ENCODE measurements at places on chromosomes 6 and 20.

DNA sequence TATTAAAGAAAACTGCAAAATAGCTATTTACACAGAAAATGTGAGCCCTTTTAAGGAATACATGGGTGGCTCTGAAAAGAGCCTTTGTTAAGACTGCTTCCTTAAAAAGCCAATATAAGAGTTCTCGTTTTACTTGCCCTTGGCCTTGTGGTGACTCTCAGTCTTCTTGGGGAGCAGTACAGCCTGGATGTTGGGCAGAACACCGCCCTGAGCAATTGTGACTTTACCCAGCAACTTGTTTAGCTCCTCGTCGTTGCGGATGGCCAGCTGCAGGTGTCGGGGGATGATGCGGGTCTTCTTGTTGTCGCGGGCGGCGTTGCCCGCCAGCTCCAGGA lies 111.5 kb downstream of the HFE start:
- peak; percentile 61 for DNase-seq

DNA sequence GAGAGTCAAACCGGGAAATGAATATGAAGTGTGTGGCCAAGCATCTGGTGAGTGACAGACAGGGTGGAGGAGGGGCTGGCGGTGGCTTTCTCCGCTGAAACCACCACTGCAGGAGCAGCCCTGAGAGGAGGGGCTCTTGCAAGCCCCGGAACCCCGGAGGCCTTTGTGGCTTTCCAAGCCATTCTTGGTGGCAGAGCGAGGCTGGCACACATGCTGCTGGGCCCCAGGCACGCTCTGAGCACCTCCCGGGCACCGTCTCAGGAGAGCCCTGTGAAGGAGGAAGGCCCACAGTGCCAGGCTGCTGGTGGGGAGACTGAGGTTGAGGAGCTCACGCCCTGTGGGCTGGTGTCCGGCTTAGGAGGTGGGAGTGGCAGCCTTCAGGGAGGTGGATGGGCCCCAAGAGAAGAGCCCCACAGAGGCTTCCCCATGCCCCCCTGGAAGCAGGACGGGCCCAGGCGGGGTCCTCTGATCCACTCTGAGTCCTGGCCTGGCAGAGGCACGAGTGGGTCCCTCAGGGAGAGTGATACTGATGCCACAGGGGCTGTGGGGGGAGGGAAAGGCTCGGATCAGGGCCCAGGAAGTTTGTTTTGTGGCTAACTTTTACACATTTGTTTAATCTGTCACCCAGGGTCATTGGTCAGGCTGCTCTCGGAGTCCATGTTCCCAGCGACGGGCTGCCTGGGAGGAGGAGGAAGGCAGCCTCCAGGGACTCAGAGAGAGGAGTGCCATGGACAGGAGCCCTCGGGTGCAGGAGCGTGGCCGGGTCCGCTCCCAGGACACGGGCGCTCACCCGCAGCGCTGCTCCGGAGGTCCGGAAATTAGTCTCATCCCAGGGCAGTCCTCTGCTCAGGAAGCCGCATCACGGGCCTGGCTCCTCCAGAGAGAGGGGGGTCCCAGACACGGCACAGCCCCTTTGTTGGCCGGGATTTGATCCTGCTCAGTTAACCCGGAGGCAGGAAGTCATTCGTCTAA lies 170.7 kb downstream of the ERMARD start:
- peak; percentile 6 for DNase-seq

GRCh38 chr20:50558483-50558925 lies 48.3 kb downstream of the PTPN1 start:
- DNase-seq = no peak

DNA sequence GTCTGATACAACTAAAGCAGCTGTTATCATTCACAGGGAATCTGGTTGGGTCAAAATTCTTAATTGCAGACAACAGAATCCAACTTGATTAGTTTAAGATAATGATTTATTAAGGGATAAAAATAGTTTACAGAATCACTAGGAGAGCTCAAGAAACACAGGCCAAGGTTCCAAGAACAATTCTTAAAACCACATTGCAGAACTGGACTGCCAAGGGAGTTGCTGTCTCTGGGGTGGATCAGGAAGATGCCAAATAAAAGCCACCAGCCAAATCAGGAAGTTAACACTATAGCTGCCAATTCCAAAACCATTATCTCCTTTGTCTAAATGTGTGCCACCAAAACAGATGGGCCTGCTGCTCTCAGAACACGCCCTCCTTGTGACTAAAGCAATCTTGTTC lies 53.7 kb downstream of the NUDT3 start:
- DNase-seq = no peak

DNA sequence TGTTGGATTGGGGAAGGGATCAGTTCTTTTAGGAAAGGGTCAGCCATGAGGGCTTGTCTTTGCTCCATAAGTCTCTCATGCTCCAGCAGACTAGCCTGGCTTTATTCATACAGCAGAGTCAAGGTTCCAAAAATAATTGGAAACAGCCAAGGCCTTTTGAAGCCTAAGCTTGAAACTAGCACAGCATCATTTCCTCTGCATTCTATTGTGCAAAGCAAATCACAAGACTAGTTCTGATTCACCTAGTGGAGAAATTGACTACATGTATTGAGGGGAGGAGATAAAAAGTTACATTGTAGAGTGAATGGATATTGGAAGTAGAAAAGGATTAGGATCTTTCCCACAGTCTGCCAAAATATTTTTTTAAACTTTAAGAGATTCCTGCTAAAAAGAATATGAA lies 159.3 kb upstream of the PLCB4 start:
- no peak for DNase-seq

DNA sequence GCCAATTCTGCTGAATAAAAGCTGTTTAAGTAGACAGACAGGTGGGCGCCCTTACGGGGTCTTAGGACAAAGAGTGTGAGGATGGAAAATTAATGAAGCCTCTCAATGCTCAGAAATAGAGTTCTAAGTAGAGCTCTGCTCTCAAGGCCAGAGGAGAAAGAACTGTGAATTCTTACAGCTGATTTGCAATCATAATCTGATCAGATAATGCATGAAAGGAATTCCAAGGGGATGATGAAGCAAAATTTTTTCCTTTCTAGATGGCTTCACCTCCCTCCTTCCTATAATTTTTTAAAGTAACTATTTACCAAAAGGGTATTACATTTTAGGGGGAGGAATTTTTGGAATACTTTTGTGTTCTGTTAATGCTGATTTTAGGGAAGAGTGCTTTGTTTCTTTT lies 308.1 kb upstream of the HS3ST5 start:
- DNase-seq = no peak
